ENCODE measurements at places on chromosomes 12 and 14.

DNA sequence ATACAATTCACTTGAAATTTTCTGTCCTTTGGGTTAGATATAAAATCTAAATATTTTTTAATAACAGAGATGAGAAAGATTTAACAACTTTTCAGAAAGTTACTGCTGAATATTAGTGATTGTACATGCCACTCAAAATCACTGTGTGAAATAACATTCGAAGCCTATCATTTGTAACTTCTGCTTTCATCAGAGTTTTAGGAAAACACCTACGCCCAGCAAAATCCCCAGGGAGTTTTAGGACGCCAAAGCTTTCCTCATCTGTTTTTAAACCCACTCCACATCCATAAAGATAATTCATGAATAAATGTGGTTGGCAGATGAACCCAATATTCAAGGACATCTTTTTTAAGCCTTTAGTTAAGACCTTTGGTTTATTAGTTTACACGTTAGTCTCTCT, 23.9 kb downstream of the TC2N start:
- no peak for DNase-seq

- no peak for DNase-seq
Measured at GRCh38 chr12:53659571-53659981, 16.3 kb downstream of the ATP5MC2 start.

DNA sequence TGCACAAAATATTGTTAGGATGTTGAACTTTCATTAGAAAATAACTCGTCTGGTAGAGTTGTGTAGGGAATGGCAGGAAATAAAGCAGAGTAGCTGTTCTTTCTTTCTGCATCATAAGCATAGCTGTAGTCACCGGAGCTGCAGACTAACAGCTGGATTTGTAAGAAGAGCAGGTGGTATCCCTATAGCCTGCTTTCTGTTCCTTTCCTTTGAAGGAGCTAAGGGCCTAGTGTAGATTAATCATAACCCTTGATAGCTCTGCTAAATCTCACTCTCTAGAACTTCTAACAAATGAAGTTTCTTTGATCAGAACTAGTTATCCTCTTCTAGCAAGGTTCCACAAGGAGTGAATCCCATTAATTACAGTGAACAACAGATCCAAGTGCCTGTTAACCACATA, 3.5 kb downstream of the LMO3 start:
- no peak for DNase-seq

- DNase-seq: no peak
Measured at GRCh38 chr14:91885113-91885712, 17.9 kb upstream of the TC2N start.

- no peak for DNase-seq
Measured at GRCh38 chr14:30445011-30445793, 113.8 kb upstream of the G2E3 start.

DNA sequence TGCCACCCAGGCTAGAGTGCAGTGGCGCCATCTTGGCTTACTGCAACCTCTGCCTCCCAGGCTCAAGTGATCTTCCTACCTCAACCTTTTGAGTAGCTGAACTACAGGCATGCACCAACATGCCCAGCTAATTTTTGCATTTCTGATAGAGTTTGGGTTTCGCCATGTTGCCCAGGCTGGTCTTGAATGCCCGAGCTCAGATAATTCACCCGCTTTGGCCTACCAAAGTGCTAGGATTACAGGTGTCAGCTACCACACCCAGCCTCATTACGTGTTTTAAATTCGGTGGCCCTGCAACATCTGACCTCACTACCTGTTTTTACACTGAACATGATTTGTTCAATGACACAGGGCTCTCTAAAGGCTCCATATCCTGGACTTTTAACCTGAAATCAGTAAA, 22.9 kb upstream of the RDH16 start:
- DNase-seq: no peak

DNA sequence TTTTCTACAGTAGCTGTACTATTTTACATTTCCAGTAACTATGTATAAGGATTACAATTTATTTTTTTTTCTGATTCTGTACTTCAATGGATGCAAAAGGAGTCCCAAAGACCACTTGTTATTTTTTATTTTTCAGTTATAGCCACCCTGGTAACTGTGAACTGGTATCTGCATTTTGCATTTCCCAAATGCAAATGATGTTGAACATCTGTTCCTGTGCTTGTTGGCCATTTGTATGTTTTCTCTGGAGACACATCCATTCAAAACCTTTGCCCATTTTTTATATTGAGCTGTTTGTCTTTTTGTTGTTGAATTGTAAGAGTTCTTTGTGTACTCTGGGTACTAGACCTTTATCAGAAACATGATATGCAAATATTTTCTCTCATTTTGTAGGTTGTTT, 485.6 kb downstream of the LRIG3 start:
- no peak for DNase-seq

DNA sequence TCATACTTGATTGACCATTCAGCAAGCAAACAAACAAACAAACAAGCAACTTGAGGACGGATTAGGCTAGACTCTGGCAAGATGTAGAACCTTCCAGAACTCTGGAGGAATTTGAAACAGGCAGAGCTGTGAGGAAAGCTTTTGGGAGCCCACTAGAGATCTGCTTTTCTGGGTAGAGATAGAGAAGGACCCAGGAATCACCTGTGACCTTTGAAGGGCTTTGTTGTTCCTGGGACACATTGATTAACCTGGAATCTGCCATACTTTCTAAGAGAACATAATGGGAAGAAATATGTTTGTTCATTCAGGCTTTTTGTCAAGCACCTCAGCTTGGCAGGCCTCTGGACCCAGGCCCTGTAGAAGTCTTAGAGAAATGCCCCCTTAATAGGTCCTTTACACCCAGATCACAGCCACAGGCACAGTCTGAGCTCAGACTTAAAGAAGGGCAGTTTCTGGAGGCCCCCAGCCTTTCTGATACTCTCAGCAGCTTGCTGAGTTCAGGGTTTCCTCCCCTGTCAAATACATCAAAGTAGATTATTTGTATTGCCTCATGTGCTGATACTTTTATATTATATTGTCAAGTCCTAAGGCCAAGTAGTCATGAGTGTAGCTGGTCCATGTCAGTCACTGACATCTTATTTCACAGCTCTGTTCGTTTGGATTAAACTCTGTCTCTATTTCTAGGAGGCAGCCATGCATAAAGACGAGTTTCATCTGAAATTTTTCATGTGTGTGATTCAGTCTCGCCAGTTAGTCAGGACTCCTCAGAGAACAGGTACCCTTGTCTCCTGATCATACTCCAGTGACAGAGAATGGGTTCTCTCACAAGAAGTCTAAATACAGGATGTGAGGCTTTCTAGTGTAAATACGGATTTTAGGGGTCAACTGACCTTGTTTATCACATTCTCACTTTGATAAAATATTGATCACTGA, 1.1 kb upstream of the SENP1 start:
- no peak for DNase-seq

- DNase-seq: no peak
Measured at GRCh38 chr14:100651999-100652508, 64.8 kb upstream of the BEGAIN start.

DNA sequence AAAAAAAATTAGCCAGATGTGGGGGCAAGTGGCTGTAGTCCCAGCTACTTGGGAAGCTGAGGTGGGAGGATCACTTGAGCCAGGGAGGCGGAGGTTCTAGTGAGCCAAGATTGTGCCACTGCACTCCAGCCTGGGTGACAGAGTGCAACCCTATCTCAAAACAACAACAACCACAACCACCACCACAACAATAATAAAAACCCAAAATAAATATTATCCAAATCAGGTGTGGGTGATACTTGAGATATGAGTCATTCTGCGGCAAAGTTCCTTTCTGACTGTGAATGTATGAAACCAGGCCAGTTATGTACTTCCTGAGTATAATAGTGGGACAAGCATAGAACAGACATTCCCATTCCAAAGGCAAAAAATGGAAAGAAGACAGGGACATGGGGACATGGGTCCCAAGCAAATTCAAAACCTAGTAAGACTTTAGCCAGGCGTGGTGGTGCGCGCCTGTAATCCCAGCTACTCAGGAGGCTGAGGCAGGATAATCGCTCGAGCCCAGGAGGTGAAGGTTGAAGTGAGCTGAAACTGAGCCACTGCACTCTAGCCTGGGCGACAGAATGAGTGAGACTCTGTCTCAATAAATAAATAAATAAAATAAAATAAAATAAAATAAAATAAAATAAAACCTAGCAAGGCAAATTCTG, 9.7 kb upstream of the ERC1 start:
- no peak for DNase-seq

DNA sequence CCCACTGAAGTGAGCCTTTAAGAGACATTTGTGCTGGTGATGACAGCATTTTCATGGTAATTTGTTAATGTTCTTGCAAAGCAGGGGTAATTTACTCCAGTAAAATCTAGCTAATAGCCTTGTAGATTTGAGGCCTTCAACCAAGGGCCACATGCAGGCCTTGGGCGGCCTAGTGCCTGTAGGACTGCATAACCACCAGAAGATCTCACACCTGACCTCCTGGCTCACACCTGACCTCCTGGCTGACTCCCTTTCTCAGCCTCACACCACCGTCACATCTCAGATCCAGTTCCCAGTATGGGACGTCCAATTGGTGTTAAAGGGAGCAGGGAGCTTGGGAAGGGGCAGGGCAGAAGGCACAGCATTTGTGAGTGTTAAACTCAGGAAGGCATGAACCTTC, 26.9 kb downstream of the C12orf42 start:
- no peak for DNase-seq

DNA sequence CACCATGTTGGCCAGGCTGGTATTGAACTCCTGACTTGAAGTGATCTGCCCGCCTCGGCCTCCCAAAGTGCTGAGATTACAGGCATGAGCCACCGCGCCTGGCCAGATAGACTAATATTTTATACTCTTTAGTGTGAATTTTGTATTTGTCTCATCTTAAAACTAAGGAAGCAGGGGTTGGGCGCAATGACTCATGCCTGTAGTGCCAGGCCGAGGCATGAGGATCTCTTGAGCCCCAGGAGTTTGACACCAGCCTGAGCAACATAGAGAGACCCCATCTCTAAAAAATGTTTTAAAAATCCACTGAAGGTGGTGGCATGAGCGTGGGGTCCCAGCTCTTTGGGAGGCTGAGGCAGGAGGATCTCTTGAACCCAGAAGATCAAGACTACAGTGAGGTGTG, 9.0 kb downstream of the DYNC1H1 start:
- DNase-seq: no peak

DNA sequence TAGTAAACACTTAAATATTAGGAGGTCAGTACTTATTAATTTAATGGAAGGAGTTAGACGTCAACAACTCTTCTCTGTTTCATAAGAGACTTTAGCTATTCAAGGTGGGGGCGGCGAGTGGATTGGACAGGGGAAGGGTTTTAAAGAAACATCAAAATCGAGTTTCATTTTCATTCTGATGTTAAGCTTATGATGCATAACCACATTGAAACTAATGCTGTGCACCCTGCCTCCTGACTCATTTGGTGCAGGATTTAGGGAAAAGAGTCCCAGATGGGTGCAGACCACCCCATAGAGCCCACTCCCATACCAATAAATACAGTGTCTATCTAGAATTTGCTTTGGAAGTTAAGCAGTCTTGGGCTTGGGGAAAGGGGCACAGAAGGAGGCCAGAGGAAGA, 7.4 kb downstream of the ZBTB39 start:
- DNase-seq: no peak

GRCh38 chr12:71440763-71441748, 1.5 kb downstream of the LGR5 start:
- peak; percentile 10 for DNase-seq

DNA sequence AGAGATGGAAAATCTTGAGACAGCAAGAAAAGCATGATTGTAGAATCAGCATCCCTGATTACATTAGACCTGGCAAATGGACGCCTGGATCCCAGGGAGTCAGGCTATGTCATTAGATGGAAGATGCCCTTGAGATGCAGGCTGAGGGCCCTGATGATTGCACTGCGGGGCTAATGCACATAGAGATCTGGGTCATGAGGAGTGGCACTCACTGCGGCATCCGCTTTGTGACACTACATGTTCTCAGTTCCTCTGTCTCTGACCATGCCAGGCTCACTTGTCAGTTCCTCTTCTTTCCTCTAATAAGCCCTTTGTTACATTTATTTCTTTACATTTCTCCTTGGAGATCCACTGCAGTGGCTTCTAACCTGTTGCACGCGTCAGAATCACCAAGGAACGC, 70.1 kb upstream of the GPATCH2L start:
- DNase-seq: no peak

- no peak for DNase-seq
Measured at GRCh38 chr14:59463787-59464485, 1.2 kb downstream of the GPR135 start.

- no peak for DNase-seq
Measured at GRCh38 chr12:113359133-113359938, 949 bp downstream of the PLBD2 start.

DNA sequence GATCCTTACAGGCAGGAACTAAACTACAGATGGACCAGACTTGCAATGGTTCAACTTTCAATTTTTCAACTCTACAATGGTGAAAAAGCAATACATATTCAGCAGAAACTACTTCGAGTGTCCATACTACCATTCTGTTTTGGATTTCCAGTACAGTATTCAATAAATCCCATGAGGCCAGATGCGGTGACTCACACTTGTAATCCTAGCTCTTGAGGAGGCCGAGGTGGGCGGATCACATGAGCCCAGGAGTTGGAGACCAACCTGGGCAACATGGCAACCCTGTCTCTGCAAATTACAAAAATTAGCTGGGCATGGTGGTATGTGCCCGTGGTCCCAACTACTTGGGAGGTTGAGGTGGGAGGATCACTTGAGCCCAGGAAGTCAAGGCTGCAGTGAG, 336.1 kb downstream of the MED13L start:
- DNase-seq: no peak

All from Jurkat, Clone E6-1 (cell line).